HCEC 1CT (cell line): ENCODE measurements at places on chromosomes 1 and 21.
A peak's percentile ranks its signal among the peaks of the same experiment; 100 is the strongest.

GRCh38 chr1:74650561-74650960, 23.0 kb downstream of the ERICH3 start:
- peak; percentile 65 for DNase-seq

GRCh38 chr1:243842161-243842560, 7.9 kb downstream of the AKT3 start:
- DNase-seq: no peak

DNA sequence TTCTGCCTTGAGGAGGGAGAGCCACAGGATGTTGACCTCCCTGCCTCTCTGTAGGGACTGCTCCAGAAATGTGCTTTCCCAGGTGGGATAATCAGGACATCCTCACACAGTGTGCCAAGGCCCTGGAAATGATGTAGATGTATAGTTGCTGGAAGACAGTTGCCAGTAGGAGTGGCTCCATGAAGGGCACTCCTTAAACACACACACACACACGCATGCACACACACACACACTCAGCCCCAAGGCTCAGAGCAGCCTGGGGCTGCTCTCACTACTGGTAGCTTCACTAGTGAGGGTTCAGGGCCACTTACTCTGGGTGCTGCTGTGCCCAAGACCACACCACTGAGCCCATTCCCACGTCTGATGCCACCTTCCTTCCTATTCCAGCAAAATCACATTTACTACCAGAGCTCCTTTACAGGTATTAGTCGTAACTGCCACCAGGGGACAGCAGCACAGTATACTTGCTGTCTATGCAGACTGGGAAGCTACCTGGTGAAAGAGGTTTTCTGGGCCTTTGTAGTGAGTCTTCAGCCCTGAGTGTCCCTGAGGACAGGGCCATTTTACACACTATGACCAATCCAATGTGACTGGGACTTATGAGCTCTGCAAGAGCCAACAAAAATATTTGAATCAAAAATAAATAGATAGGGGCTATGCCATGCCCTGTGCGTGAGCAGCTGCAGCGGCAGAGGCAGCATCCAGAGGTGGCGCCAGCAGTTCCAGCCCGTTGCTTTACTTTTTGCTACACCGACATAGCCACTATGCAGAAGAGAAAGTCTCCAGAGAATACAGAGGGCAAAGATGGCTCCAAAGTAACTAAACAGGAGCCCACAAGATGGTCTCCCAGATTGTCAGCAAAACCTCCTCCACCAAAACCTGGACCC, 15.0 kb downstream of the CRNN start:
- DNase-seq: no peak

- DNase-seq: no peak
Observed at GRCh38 chr1:36268981-36269380, 37.2 kb upstream of the SH3D21 start.

- DNase-seq: peak; percentile 3
Observed at GRCh38 chr1:6037338-6037762, 8.3 kb upstream of the KCNAB2 start.

DNA sequence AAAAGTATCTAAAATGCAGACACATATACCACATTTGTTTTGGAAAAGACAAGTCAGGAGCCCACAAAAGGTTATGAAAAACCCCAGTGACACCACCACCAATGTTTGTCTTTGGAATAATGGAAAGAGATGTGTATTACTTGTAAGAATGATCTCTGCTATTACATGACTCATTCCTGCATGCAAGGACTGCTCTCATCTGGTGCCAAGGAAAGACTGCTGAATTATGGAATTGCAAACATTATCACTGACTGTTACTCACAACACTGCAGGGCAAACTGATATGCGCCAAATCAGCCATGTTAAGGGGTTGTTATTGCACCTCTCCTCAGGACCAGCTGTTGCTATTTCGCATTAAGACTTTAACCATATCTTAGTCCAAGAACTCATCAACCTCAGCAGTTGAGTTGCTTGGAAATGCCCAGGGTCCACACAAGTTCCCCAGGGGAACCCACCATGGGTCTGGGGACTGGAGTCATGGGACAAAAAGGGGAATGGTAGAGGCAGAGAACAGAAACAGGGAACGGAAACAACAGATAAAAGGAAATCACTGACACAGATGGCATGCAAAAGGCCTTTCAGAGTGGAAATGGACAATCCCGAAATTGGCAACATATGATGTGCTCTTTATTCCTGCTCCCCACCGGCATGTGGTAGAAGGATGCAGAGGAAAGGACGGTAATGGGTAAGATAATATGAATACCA, 34.4 kb downstream of the CAPZB start:
- peak; percentile 96 for DNase-seq

DNA sequence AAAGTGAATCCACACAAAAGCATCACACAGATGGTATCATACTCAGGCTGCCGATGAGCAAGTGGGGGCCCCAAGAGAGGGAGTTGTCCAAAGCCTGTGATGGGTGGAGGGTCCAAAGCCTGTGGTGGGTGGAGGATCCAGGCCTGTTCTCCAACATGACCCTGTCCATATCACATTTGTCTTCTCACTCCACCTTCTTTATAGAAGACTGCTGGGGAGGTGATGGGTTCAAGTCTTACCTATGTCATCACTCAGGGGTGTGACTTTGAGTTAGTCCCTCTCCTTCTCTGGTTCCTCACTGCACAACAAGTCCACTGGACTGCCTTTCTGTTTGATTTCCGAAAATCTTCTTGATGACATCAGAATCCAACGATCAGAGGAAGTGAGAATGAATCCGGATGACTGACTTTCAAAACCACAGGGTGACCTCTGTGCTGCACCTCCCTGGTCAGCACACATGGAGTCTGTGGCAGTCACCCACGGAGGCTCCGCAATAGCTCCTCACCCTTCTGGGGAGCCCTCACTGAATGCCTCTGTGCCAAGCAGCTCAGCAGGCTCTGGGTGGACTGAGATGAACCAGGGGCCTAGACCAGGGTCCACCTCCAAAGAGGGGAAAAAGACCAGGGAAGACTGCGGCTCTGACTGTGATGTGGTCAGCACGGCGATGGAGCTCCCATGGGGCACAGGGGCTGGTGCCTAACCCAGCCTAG, 166.8 kb downstream of the HIVEP3 start:
- peak; percentile 79 for DNase-seq

DNA sequence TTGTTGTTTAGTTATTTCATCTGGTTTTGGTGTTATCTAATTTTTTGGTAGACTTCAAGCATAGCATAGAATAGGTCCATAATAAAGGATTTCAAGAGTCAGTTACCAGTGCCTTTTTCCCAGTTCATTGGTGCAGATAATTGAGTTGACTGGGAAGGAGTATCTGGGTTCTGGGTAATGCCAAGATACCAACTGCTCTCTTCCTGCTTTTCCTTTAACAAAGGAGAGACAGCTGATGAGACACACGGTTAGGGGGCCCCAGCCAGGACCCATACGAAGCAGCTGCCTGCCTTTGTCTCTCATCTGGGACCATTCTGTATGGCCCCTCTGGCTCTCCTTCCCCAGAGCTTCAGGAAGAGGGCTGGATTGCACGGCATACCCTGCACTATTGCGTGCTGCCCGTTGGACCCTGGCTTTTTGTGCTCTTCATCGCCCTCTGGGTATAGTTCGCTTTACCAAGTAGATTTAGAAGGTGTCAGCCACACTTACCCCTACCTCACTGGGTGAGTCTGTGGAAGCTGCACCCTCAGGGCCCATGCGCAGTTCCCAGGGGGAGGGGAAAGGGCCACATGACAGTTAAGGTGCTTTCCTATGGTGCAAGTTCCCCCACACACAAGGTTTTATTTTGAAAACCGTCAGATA, 7.0 kb downstream of the NAV1 start:
- no peak for DNase-seq

DNA sequence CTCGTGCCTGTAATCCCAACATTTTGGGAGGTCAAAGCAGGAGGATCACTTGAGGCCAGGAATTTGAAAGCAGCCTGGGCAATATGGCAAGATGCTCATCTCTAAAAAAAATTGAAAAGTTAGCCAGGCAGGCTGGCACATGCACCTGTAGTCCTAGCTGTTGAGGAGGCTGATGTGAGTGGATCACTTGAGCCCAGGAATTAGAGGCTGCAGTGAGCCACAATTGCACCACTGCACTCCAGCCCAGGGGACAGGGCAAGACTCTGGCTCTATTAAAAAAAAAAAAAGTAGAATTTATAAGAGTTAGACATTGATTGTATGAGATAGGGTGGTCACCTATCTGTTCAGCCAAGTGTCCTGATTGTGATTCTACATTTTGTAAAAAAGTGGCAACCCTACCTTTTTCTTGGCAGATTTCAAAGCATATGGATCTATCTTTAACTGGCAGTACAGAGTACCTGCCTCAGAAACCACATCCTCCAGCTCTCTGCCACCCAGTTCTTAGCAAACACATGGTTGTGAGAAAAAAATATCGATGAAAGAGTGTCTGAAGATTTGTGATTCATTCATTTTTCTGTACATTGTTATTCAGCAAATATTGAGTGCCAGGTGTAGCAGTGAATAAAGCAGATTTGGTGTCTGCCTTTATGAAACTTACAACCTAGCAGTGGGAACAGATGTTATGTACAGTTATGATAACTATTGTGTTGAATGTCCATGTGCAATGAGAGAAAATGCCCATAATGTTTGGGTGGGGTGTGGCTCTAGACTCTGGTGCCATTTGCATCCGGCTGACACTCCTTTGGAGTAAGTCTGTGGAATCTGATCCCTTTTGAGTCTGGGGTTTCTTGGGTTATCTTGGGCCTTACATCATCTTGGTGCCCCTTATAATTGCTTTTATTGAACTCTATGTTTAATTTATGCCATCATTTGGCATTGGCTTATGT, 82.5 kb downstream of the ST3GAL3 start:
- DNase-seq: no peak

- no peak for DNase-seq
Observed at GRCh38 chr1:245290836-245291235, 136.1 kb downstream of the KIF26B start.

DNA sequence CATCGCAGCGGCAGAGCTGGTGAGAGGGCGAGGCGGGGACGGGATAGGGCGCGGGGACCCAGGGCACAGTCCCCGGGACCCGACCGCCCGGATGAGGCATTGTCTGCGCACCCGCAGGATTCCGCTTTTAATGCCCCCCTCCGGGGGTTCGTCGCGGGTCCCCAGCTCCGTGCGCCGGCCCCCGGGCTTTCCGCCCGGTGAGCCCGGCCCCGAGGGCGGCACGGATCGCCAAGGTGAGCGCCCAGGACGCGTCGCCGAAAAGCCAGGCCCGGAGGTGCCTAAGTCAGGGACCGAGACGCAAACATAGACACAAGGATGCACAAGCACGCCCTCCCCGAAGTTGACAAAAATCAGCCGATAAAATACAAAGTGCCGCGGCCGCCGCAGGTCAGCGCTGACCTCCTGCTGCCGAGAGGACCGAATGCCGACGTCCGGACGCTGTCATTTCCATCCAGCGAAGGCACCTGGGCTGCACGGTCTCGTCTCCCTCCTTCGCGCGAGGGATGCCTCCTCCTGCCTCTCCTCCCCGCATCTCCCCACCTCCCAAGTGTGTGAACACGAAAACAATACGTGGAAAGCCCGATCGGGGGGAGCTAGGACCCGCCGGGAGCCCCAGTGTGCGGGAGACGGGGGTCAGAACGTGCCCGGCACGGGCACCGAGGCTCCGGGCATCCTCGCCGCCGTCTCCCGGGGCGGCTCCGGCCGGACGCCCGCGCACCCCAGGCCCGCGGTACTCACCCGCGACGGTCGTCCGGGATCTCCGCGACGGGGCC, 101.1 kb upstream of the SOD1 start:
- no peak for DNase-seq
